Anterior cingulate cortex (tissue), 58 donors: ENCODE measurements at places on chromosomes 3 and 15.

DNA sequence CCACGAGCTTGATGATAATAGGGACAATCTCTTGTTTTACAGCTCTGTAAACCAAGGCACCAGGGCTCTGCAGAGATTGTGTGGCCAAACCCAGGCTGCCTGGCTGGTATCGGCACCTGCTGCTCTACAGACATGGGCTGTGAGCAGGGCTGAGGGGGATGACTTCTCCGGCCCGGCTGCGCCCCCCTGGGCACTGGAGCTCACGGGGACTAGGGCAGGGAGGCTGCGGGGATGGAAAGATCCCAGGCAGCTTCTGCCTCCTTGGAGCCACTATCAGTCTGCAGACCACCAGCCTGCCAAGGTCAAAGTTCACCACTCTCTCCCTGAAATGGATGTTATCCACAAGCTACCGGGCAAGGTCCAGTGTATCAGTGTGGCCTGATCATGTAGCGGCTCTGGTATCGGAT is 22.0 kb upstream of the PIGZ start:
- no peak for DNase-seq

DNA sequence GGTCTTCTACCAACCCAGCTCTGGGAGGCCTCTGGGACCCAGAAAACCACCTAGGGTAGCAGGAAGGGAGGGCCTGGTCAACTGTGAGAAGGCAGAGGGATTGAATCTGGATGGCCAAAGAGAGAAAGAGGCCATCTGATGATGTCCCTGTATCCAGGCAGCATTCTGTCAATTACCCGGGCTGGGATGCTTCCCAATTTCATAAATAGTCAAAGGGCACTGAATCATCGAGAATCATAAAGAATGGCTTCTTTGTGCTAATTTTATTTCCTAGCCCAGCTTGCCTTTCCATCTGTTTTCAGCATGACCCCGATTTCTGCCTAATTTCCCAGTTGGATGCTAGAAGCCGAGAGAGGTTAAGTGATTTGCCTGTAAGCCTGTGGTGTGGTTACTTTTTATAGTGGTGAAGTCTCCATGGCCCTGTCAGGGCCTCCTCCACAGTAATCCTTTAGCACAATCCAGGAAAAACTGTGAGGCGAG is 129.2 kb downstream of the FAM43A start:
- no peak for DNase-seq

GRCh38 chr3:177037241-177037640 is 160.0 kb downstream of the TBL1XR1 start:
- DNase-seq = no peak

DNA sequence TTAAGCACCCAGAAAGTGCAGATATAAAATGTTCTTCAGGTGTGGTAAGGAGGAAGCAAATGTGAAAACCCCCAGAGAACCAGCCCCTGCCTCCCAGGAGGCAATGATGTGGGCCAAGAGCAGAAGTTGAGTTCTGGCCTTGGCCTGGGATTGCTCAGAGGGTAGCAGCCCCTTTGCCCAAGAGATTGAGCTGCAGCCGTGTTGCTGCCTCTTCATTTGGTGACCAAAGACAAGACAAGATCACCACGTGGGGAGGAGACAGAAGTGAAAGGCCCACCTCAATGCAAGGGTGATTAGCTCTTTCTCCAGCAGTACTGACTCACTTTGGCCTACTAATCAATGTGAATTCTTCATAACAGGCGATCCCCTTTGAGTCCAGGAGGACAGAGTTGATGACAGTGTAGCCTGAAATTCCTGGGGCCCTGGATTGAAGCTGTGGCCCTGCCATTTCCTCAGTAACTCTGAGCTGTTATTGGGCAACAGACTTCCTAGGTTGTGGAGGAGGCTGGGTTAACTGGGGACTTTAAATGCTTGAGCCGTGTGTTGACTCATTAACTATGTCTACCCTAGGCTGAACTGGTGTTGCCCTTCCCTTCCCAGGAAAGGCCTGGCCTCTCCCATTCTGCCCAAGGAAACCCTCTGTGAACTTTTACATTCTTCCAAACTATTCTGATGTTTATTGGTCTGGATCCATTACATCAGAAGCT is 86.5 kb downstream of the ST6GAL1 start:
- no peak for DNase-seq

- DNase-seq = no peak
These were observed 16.2 kb downstream of the XYLB start for GRCh38 chr3:38362825-38363224.

DNA sequence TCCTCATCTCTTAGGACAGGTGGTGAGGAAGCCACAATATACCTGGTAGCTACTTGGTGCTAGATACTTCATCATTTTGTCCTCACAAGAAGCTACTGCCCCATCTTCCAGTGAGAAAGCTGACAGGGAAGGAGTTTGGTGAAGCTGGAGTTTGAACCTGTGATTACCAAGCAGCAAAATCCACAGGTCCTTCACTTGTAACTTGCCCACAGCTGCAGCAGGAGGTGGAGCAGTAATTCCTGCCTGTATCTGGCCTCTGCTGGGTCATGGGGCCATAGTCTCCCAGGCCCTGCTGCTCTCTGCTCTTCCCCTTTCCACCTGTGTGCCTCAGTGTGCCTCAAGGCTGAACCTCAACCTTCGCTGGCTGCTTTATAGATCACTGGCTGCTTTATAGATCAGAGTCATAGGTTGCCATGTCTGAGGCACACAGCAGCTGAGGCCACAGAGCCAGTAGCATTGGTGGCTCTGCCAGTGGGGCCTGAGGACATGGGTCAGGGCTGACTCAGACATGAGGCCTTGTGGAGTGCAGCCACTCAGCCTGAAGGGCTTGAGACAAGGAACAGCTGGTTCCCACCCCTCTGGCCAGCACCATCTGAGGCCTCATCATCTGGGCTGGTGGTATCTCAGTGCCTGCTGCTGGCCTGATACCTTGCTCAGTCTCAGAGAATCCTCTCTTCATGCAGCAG is 11.1 kb upstream of the CHRNB4 start:
- DNase-seq = no peak

- no peak for DNase-seq
These were observed 102.0 kb downstream of the STAC start for GRCh38 chr3:36482256-36482655.

DNA sequence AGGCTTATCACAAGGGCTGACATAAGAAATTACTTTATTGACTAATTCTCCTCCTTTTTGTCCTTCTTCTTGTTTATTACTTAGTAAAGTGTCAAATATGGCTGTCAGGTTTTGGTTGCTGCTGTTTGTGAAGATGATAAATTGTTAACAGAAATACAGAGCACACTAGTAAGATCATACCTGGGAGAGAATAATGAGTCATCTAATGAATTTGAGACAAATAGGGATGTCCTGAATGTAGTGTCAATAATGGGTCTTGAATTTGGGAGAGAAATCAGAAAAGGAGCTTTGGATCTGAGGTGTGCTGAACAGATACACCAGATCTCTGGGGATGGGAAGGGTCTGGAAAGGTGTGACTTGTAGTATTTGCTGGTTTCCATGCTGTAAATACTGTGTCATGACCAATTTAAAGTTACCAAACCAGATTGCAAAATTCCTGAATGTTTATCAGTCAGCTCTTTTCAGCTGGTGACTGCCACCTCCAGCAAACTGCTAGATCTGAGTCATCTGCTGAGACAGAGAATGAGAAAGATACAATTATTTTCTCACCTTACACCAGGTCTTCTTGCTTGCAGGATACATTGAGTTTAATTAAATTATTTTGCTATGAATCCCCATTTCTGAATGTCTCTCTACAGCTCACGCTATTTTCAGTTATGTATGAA is 76.7 kb upstream of the SATB1 start:
- DNase-seq = no peak

- no peak for DNase-seq
These were observed 27.6 kb downstream of the SPTBN5 start for GRCh38 chr15:41866263-41866703.

DNA sequence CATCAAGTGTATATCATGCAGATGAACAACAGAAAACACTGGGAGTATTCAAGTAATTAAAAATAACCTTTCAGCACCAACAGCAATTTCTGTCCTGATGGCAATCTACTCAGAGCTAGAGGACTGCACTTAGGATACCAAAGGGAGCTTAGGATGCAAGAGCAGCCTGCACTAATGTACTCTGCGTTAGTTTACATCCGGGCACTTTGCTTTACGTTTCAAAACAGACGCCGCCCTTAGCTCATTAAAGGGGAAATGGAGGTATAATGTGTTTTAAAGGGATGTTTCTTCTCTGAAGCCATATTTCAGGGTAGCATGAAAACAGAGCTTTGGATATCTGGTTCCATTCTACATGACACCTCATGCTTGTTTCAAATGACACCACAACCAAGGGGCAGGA is 14.0 kb upstream of the B3GNT5 start:
- DNase-seq = no peak

GRCh38 chr3:80993241-80993945 is 768.1 kb downstream of the GBE1 start:
- DNase-seq = no peak

DNA sequence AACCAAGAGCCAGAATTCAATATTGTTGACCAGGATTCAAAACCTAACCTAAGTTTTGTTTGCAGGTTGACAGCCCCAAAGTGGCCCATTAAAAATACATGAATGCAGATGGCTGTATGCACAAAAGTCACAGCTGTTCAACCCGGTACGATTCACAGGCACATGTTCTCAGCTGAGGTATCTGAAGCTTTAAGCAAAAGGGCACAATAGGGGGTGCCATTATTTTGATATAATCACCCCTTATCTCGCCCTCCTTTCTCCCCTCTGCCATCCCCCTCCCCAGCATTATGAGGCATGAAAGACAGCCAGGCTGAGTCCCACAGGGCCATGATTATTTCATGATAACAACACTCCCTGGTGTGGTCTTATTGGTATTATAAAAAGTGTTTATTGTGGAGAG is 264.9 kb downstream of the EBLN2 start:
- DNase-seq = no peak

- no peak for DNase-seq
These were observed 478.2 kb upstream of the ROBO2 start for GRCh38 chr3:76561494-76562236.

DNA sequence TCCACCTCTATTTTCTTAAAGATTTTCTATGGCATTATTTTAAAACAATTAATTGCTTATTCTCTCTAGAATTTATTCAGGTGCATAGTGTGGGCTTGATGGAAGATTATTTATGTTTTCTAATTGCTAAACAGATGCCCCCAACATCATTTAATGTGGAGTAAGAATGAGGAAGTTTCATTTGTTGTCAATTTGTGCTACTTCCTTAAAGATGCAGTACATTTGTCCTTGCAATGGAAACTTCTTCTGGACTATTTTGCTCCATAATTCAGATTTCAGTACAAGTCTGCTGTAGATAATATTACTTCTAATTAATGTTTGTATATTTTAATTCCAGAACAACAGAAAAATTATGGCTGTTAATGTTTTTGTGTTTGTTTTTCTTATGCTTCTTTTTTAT is 104.8 kb downstream of the TGFBR2 start:
- DNase-seq = no peak

- DNase-seq = no peak
These were observed 27.9 kb upstream of the TBC1D21 start for GRCh38 chr15:73845507-73845906.

- DNase-seq = no peak
These were observed 72.0 kb downstream of the RAD18 start for GRCh38 chr3:8891303-8891702.

DNA sequence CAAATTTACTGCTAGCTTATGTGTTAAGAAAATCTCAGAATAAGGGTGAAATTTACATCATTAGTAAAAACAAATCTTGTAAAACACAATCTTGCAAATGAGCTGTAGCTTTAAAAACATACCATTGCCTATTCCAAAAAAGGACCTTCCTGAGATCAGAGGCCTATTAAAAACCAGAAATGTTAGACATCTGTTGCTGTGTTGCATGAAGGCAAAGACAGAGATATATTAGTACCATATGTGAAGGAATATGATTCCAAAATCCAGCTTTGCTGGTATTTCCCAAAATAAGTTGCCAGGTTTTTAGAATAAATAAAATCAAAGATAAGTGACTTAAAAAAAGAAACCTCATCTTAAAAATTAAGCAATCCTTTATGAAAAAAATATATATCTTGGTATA is 504.1 kb upstream of the CDIN1 start:
- no peak for DNase-seq

- peak; percentile 25 for DNase-seq
These were observed 1.1 kb upstream of the EPHA6 start for GRCh38 chr3:96813134-96813819.

DNA sequence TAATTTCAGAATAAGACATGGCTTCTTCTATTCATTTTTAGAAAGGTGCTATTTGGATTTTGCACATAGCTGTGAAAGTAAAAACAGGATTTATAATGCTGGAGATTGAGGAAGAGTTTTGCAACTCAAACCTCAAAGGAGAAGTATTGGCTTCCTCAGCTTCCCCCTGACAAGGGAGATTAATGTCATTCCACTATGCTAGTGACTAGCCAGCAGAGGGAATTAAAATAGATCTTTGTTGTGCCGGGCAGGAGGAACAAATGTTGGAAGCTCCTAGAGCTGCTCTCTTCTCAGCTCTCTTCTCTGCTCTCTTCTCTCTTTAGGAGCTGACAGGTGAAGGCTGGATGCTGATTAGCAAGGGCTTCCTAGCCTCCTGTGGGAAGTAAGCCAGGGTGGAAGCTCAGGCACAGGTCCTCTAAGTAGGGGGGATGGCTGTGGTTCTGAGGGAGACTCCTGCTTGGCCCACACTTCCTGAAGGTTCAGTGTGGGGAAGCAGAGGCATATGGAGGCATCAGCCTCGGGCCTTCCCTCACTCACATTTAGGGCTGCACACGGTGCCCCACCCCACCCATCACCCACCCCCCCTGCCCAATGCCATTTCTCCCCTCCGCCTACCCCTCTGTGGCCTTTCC is 29.6 kb downstream of the CX3CR1 start:
- DNase-seq = peak; percentile 48

DNA sequence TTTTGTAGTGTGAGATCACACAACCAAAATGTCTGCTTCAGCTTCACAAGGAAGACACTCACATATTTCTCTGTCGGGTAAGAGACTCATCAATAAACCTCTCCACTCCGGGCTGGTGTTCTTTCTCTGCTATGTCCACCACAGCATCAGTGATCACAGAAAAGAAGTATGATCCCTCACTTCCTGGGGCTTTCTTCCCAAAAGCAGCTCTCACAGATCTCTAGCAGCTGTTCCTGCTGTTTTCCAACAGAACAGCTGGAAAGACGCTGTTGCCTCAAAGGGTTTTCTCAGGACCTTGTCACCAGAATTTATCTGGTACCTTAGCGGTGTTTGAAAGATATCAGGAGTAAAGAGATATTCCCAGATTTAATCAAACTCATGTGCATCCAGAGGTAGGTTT is 46.4 kb downstream of the GATM start:
- DNase-seq = no peak

DNA sequence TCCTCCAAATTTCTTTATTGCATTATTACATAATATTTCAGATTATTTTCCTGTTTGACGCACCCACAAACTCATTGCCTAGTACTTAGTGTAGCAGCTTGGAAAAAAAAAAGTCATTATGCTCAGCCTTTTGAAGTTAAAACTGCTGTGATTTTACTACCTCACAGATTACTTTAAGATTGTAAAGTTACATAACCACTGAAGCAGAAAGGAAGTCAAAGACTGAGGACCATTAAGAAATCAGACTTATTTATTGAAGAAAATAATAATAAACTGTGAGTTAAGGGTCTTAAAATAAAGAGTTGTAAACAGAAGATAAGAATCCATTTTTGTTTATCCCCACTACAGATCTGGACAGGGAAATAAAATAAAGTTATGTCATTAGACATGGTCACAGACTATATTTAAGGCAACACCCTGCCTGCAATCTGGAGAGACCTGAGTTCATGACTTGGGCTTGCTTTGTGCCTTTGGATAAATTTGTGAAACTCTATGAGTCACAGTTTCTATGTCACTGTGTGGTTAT is 212.1 kb upstream of the ROBO2 start:
- no peak for DNase-seq

- no peak for DNase-seq
These were observed 14.9 kb downstream of the EIF2AK4 start for GRCh38 chr15:39948817-39949216.
